Breast epithelium (tissue), 4 donors: ENCODE measurements at places on chromosomes 4 and X. TPM values are rescaled to one million over a fixed set of nuclear protein-coding genes. Genes with fewer than 3 reads are reported as not detected.

GRCh38 chr4:106930522-106930921, 105.6 kb downstream of the DKK2 start:
- no peak overlapping the region for H3K27ac ChIP-seq
- DNase-seq, result no peak
- H3K4me1 ChIP-seq, result no peaks in the 10 kb centered on the region

DNA sequence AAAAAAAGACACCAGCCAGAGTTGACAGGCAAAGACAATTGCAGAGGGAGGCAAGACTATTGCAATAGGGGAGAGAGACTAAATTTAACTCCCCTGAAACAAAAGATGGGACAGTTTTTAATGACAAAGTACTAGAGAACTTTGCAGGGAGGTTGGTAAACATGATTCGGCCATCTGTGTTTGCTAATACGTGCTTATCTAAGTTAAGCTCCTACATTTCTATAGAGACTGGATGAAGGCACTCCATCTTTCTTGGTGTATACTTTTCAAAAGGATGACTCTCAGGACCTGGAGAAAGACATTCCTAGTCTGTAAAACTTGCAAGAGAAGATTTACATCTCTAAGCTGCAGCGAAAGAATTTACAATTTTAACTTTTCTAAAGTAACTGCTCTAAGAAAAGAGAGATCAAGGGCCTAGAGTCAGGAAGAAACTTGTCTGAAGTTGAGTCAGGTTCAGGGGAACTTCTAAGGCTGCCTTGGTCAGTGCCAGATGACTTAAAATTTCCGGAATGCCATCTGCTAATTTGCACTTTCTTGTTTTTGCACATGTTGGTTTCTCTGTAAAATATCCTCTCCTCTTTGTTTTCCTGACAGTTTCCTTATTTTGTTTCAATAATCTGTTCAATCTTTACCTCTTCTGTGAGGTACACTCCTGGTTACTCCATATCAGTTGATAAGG, 10.6 kb downstream of the ADAM29 start:
- H3K27ac ChIP-seq, result no peak overlapping the region
- H3K27me3 ChIP-seq, result no peaks in the 10 kb centered on the region
- H3K4me1 ChIP-seq, result no peaks in the 10 kb centered on the region
- no peak overlapping the region for H3K4me3 ChIP-seq
- H3K36me3 ChIP-seq, result no peaks in the 10 kb centered on the region

DNA sequence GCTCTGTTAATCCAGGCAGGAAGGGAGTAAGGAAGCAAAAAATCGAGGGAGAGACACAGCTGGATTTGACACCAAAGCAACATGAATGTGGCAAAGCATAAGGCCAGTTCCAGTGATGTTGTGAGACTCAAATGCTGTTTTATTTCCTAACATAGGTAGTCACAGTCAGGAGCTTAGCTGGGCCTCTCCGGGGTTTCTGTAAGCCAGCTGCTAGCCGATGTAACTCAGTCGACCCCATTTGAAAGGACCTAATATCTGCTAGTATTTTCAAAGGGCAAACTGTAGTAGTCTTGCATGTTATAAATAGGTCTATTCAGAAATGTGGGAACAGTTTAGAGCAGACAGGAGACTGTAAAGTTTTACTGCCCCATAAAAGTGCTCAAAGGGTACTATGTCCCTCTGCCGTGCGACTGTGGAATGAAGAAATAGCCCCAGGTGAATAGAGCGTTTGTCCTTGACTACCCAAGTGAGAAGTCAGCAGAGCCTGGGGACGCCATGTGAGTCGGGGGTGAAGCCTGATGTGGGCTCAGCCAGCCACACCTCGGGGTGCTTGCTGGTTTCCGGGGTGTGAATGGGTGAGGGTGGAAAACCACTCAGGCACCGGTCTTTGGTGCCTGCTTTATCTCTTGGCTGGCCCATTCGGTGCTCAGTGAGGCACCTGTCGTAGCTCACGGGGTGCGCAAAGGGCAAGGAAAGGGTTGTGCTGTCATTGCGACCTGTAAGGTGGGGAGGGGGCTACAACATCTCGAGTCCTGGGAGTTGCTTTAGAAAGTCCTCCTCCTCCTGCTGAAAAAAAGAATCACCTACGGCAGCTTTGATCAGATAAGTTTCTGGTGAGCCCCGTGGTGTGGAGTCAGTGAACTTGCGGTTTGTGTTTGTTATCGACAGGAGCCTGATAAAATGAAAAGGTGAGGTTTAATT, 745 bp downstream of the TRIM2 start:
- no peaks in the 10 kb centered on the region for H3K27me3 ChIP-seq
- H3K27ac ChIP-seq, result peak overlapping the region; percentile 34
- no peaks in the 10 kb centered on the region for H3K4me1 ChIP-seq
- no peak for DNase-seq

LANCL3 gene
- total RNA-seq, result 0.33 TPM

GRCh38 chr4:8290701-8290970, 21.1 kb downstream of the HTRA3 start:
- DNase-seq, result no peak
- H3K36me3 ChIP-seq, result no peaks in the 10 kb centered on the region
- no peaks in the 10 kb centered on the region for H3K27me3 ChIP-seq
- H3K4me1 ChIP-seq, result no peaks in the 10 kb centered on the region
- H3K4me3 ChIP-seq, result no peak overlapping the region

GRCh38 chr4:5611750-5612149, 96.6 kb downstream of the EVC2 start:
- no peak overlapping the region for H3K4me3 ChIP-seq
- H3K27me3 ChIP-seq, result no peaks in the 10 kb centered on the region

- no peak for DNase-seq
- peak overlapping the region; percentile 64 for H3K4me3 ChIP-seq
- no peaks in the 10 kb centered on the region for H3K27me3 ChIP-seq
These were observed 23.3 kb downstream of the MRFAP1 start for GRCh38 chr4:6663596-6664393.

DNA sequence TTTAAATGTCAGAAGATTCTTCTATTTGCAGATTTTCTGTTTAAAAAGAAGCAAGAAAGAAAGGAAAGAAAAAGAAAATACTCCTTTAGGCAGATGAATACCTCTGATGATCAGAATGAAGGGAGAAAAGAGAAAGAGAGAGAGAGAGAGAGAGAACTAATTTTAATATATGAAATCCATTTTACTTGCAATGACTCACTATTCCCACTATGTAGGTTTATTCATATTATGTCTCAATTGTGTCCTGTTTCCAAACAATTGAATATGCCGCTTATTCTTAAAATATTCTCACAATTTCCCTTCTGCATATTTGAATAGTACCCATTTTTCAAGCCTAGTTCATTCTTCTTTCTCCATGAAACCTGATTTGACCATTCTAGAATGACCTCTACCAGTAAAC, 11.7 kb downstream of the MEPE start:
- no peak for DNase-seq
- H3K4me3 ChIP-seq, result no peak overlapping the region
- no peaks in the 10 kb centered on the region for H3K4me1 ChIP-seq
- no peaks in the 10 kb centered on the region for H3K36me3 ChIP-seq
- no peak overlapping the region for H3K27ac ChIP-seq

GRCh38 chrX:30577362-30577991, at the start of gene TASL:
Gene TASL, minus strand, starts transcription at chrX:30577766. Its CDS starts 17,411 bp downstream, at chrX:30560355.
- H3K4me3 ChIP-seq, result no peak within 1 kb of the TSS
- H3K36me3 ChIP-seq, result no peaks in the 10 kb centered on the region
- no peak for DNase-seq

GABRA4 gene
- total RNA-seq, result 0.15 TPM

DNA sequence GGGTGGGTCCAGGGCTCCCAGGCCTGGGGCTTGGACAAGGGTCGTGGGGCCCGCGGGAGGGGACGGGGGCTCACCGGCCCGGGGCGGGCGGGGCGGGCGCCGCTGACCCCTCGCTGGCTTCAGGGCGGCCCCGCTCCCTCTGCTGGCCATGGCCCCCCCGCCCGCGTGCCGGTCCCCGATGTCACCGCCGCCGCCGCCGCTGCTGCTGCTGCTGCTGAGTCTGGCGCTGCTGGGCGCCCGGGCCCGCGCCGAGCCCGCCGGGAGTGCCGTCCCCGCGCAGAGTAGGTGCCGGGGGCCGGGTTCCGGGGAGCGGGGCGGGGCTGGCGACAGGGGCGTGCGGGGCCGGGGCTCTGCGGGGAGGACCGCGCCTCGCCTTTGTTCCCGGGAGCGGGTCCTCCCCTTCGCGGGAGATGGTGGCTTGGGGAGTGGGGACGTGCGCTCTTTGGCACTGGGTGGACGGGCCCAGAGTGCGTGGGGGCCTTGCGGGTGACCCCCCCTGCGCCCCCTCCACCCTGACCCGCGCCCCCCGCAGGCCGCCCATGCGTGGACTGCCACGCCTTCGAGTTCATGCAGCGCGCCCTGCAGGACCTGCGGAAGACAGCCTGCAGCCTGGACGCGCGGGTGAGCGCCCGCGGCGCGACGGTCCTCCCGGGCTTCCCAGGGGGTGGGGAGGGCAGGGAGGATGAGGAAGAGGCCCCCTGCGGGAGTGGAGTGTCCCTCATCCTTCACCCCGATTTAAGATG, 16.8 kb upstream of the NAT8L start:
- H3K27ac ChIP-seq, result no peak overlapping the region
- DNase-seq, result no peak
- no peaks in the 10 kb centered on the region for H3K36me3 ChIP-seq
- peaks cover 5% of the 10 kb centered on the region for H3K4me1 ChIP-seq
- H3K4me3 ChIP-seq, result peak overlapping the region; percentile 79
- peaks cover 26% of the 10 kb centered on the region for H3K27me3 ChIP-seq

DNA sequence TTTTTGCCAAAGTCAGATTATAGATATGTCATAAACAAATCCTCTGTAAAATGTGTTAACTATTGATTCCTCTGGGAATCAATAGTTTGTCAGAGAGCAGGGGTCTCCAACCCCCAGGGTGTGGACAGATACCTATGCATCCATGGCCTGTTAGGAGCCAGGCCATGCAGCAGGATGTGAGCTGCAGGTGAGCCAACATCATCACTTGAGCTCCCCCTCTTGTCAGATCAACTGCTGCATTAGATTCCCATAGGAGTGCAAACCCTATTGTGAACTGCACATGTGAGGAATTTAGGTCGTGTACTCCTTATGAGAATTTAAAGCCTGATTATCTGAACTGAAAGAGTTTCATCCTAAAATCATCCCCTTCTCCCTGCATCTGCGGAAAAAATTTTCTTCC, 1365.4 kb downstream of the ARAP2 start:
- H3K4me3 ChIP-seq, result no peak overlapping the region
- no peaks in the 10 kb centered on the region for H3K27me3 ChIP-seq
- H3K4me1 ChIP-seq, result no peaks in the 10 kb centered on the region
- DNase-seq, result no peak
- no peak overlapping the region for H3K27ac ChIP-seq
- no peaks in the 10 kb centered on the region for H3K36me3 ChIP-seq

GAGE13 gene
- total RNA-seq, result not detected

TCEAL8 gene
- total RNA-seq, result 52.2 TPM

DNA sequence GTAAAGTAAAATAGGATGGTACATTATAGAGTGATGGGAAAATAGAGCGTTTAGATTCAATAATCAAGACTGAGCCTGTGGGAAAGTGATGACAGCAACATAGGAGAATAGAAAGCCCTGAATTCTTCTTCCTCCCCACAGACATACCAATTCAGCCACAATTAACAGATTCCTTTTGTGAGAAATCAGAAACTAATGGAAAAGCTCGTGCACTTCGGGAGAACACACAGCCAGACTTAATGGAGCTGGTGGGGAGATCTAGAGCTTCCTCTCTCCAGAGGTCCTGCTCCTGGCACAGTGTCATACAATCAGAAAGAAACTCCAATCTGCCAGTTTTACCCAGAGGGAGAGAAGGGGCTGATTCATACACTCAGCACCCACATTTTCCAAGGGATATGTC, 676.3 kb upstream of the BOD1L1 start:
- DNase-seq, result no peak
- H3K4me3 ChIP-seq, result no peak overlapping the region
- H3K27me3 ChIP-seq, result no peaks in the 10 kb centered on the region

- no peak for DNase-seq
- no peak overlapping the region for H3K27ac ChIP-seq
- H3K36me3 ChIP-seq, result no peaks in the 10 kb centered on the region
- peaks cover under 1% of the 10 kb centered on the region for H3K27me3 ChIP-seq
- H3K4me1 ChIP-seq, result no peaks in the 10 kb centered on the region
These were observed 105.1 kb upstream of the KLHL13 start for GRCh38 chrX:118221733-118222132.

DNA sequence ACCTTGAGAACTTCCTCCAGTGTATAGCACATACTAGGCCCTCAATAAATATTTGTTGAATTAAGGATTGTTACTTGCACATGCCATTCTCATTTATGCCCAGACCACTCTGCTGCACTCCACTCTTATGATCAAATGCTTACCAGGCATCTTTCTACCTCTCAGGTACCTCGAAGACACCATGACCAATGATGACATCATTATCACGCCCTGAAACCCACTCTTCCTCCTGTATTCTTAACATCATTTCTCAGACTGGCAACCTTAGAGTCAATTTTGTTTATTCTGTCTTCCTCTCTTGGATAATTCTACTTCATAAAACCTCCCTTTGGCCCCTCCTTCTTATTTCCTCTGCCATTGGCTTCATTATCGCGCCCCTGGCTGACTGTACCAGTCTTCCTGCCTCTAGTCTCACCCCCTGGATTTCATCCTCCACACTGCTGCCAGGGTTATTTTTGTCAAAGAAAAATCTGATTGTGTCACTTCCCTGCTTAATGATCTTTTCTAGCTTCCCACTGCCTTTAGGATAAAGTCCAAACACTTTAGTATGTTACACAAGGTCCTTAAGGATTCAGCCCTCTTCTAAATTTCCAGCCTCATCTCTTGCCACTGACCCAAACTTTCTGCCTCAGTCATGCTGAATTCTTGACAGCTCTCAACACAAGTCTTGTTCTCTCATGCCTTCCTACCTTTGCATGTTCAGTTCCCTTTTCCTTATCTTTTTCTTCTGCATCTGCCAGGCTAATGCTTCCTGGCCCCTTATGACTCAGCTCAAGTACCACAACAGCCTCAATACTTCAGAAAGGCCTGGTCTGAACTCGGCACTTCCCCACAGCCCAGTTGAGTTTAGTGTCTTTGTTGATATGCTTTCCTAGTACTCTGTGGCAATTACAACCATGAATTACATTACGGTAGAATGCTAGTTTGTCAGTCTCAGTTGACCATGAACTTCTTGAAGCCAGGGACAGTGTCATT, 45.8 kb downstream of the HDAC8 start:
- H3K4me3 ChIP-seq, result no peak overlapping the region
- H3K27me3 ChIP-seq, result peaks cover 23% of the 10 kb centered on the region

DNA sequence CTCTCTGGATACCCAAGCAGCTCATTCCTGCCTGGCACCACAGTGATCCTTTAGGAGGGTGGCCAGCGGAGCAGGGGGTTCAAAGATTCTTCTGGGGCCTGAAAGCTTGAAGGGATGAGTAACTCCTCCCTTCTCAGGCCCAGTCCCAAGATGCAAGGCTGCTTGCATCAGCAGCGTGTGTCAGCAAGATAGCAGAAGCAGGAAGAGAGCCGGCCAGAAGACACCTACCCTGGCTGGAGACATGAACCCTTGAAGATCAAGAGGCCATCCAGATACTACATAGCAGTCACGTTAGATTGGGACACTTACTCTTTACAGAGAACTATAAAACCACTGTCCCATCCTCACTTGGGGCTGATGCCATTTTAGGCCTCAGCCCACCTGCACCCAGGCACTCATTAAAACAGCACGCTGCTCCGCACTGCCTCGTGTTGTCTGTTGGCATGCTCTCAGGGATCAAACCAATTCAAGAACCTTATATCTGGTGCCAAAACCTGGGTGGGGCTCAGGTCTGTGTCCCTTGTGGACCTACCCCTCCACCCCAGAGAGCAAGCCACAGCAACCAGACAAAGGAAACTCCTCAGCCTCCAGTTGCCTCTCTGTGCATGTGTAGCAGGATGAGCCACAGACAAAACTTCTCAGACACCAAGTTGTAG, 6.5 kb downstream of the UGT2B17 start:
- no peaks in the 10 kb centered on the region for H3K4me1 ChIP-seq
- H3K36me3 ChIP-seq, result no peaks in the 10 kb centered on the region
- no peaks in the 10 kb centered on the region for H3K27me3 ChIP-seq
